NCI-H2081 (cell line): ENCODE measurements at places on chromosomes 12 and 14.

DNA sequence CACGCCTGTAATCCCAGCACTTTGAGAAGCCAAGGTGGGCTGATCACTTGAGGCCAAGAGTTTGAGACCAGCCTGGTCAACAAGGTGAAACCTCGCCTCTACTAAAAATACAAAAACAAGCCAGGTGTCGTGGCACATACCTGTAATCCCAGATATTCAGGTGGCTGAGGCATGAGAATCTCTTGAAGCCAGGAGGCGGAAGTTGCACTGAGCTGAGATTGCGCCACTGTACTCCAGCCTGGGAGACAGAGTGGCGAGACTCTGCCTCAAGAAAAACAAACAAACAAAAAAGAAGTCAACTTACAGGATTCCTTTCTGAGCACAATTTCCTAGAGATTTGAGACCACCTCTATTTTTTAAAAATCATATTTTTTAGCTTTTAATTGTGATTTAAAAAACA, 45.3 kb downstream of the DGLUCY start:
- no peak for DNase-seq

DNA sequence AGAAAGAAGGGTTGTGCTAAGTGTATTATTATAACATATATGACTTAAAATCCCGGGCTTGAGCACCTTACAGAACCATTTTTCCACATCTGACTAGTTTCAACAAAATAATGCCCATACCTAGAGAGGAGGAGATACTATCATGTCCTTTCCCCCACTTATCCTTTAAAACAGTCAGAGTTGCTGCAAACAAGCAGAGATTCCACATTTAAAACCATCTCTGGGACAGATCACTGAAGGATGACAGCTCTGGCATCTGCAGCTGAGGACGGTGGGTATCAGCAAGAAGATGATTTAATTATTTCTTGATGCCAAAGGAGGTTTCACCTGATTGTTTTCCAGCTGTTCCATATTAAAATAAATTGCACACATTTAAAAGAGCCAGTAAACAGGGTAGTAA, 328.0 kb upstream of the TMTC1 start:
- no peak for DNase-seq

GRCh38 chr14:76267322-76268046, 108.5 kb upstream of the ESRRB start:
- DNase-seq = no peak

DNA sequence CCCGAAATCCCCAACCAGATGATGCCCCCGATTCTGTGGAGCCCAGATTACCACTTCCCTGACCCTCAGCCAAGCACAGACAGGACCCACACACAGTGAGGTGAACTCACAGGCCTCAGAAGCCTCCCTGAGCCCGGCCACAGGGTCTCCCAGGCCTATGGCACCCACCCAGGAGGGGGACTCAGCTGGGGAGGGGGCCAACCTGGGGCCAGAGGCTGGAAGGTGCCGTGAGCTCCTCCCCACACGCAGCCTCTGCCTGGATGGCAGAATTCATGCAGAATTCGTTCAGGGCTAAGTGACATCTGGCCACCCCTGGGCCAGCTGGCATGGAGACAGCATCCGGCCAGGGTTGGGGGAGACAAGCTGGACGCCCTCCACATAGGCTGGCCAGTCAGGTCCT, 11.8 kb downstream of the TMEM179 start:
- DNase-seq = no peak

- DNase-seq = no peak
Observed at GRCh38 chr14:106318700-106319099, 792.3 kb downstream of the TMEM121 start.

GRCh38 chr12:1795221-1795784, 25.1 kb upstream of the LRTM2 start:
- no peak for DNase-seq

DNA sequence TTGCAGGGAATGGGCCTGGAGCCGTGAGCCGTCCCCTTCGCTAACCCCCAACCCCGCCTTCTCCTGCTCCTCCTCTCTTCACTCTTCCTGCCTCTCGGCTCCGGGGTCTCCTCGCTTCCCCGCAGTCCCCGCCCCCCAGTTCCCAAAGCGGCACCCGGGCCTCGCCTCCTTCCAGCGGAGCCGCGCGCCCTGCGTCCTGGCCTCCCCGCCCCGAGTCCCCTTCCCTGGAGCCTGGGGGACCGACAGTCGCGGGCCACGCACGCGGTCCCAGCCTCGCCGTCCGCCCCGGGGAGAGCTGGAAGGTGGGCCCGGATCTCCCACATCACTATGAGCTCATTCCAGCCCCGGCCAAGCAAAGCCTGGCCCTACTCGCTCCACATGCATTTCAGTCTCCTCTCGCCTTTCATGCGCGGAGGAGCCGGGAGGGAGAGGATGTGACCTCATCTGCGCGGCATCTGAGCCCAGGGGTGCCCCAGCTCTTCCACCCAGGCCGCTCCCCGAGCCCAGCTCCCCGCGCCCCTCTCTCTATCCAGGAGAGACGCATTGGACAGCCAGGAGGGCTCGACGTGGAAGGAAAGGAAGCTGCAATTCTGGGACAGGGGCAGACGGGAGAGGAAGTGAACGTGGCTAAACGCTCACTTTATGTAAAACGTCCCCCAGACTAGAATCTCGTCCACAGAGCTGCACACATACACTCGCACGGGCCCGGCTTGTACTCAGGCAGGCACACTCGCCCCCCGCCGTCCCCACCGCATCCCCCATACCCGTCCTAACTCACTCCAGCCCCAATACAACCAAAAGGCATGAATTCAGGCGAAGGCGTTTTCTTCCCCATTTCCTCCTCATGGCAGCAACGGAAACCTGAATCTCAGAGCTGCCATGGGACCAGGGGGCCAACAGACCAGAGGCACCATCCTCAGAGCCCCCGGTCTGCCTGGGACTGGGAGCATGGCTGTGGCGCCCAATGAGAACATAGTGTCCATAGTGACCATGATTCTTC, 108.7 kb upstream of the CCND2 start:
- no peak for DNase-seq

DNA sequence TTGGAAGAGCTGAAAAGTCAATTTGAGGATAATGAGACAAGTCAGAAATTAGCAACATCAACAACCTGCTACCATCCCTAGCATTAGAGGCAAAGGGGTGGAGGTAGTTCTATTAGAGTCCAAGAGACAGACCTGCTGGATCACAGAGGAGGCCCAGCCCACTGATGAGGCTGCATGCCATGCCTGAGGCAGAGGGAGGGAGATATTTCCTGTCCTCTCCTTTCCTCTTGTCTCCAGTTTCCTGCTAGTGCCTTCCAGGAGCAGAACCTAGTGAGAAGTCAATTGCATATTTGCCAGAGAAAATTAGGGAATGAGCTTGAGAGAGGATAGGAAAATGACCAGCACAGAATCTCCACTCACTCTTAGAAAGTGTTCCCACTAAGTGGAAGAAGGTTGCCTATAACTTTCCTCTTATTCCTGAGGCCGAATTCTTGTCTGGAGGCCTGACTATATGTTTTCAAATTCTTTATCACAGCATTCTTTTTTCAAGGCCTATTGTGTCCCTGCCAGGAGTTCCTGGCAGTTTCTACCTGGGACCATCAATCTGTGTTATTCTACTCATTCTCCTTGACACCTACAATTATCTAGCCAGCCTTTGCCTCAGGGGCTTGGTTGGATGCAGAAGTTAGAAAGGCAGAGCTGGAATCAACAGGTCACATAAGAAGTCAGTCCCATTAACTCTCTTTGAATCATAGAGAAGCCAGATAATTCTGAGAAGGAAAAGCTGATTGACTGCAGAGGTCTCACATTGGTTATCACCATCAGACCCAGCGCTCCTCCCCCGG, 121.9 kb downstream of the EMP1 start:
- DNase-seq = no peak

DNA sequence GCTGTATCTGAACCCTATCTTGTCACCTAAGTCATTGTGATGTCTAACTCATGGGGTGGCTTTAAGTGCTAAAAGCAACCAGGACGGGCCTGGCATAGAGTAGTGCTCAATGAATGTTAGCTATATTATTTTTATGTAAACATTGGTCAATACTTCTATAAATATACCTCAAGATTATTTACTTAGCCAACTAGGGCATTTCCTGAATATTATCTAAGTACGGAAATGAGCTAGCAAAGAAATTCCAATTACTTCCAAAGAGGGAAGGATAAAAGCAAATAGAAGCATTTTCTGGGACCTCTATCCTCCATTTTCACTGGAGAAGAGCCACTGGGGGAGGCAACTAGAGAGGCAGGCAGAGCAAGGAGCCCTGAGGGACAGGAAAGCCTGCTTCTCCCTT, 20.6 kb downstream of the CCDC92 start:
- no peak for DNase-seq

DNA sequence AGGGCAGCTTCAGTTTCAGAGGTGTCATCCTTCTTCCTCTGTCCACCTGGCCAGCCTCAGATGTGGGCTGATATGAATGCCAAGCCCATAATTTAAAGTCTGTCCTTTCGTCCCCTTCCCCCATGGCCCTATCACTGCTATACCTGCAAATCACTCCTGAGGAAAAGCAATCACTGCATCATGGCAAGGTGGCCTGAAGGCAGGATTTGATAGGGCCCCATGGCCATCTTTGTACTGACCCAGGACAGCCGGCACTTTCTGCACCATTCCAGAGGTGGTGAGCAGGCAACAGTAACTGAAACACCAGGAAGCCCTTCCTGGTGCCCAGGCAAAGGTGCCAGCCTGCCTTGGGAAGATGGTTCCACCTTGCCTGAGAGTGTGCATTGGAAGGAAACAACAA, 60.8 kb downstream of the ANO2 start:
- no peak for DNase-seq

GRCh38 chr14:37328673-37329072, 130.9 kb downstream of the MIPOL1 start:
- no peak for DNase-seq

GRCh38 chr12:86712425-86712843, 456.2 kb upstream of the MGAT4C start:
- no peak for DNase-seq

DNA sequence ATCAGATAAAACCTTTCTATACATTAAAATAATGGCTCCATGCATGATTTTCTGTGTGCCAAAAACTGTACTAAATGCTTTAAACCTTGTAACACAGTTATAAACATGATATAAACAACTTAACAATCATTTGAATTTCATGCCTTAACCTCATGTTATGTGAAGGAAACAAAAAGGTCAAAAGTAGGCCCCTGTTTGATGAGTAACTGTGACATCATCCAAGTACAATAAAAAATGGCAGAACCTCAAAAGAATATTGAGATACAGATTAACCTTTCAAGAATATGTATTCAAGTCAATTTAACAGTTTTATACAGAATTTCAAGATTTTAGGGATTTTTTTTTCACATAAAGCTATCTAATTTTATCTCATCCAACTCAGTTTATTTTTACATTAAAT, 310.7 kb upstream of the DCN start:
- DNase-seq = no peak

- DNase-seq = no peak
Observed at GRCh38 chr12:11710431-11710830, 61.0 kb downstream of the ETV6 start.

GRCh38 chr12:131620520-131620919, 90.4 kb upstream of the SFSWAP start:
- DNase-seq = no peak

GRCh38 chr14:50726372-50727107, 58.4 kb upstream of the SAV1 start:
- DNase-seq = no peak

- no peak for DNase-seq
Observed at GRCh38 chr14:51663783-51664326, 12.1 kb downstream of the FRMD6 start.

DNA sequence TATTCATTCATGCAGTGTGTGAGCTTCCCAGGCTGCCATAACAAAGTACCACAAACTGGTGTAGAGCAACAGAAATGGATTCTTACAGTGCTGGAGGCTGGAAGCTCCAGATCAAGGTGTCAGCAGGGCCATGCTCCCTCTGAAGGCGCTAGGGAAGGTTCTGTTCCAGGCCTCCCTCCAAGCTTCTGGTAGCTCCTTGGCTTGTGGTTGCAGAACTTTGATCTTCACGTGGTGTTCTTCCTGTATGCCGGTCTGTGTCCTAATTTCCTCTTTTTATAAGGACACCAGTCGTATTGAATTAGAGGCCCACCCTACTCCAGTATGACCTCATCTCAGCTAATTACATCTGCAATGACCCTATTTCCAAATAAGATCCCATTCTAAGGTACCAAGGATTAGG, 3.1 kb downstream of the OTUB2 start:
- no peak for DNase-seq

GRCh38 chr12:90729736-90730135, 225.2 kb downstream of the CCER1 start:
- DNase-seq = no peak

- no peak for DNase-seq
Observed at GRCh38 chr12:57330992-57331391, 80.0 kb upstream of the STAC3 start.

- DNase-seq = no peak
Observed at GRCh38 chr12:3662521-3662921, 90.4 kb downstream of the CRACR2A start.

DNA sequence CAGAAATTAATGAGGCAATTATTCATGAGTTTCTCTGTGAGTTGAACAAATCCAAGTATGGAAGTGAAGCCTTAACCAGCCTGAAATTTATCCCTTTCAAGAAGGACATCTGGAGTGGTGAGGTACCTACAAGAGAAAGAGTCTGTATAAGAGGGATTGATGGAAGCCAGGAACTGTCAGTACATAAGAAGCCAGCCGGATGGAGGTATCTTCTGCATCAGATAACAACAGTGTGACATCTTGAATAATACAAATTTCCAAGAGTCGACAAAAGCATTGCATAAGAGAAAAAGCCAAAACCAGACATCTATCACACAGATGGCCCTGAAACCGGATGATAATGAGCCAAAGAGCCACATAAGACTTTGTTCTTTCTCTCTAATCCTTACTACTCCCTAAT, 781.2 kb downstream of the FLRT2 start:
- no peak for DNase-seq

DNA sequence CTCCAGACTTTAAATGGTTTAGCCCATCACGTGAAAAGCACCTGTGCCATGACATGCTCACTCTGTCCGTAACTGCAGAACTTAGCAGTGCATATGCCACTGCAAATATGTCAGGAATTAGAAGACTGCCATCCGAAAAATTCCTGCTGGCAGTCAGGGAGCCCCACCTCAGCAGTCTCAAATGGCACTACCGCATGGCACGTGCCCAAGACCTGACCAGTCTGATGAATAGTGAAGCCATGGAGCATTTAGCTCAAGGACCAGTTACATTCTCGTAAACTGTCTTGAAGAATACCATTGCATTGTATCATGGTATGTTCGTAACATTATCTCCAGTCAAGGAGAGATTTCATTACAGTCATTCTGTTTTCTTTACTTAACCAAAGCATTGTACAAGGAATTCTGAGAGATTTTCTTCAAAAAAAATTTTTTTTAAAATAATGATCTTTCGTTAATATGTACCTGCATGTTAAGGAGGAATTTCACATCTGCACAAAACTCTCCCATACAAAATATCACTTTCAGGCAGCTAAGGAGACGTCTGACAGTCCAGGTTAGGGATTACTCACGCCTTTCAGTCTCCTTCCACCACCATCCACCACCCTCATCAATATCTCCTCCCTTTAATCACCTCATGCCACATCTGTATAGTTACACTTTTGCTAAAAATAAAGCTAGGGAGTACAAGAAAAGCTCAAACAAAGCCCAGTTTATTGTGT, 138.5 kb downstream of the ANO2 start:
- DNase-seq = no peak

GRCh38 chr14:39492267-39492666, 60.0 kb upstream of the FBXO33 start:
- no peak for DNase-seq
